Left ventricle myocardium inferior (tissue), 1 donor: ENCODE measurements at places on chromosomes 16 and 17.
A peak's percentile ranks its signal among the peaks of the same experiment; 100 is the strongest.

- H3K4me1 ChIP-seq, result no peaks in the 10 kb centered on the region
- H3K27ac ChIP-seq, result no peak overlapping the region
- H3K36me3 ChIP-seq, result no peaks in the 10 kb centered on the region
- no peak overlapping the region for H3K4me3 ChIP-seq
- peaks cover 94% of the 10 kb centered on the region for H3K27me3 ChIP-seq
Observed at GRCh38 chr16:1907226-1907860, 10.9 kb downstream of the HS3ST6 start.

GRCh38 chr17:4950075-4950745 lies 709 bp upstream of the ENO3 start:
- peak; percentile 78 for DNase-seq
- peaks cover 72% of the 10 kb centered on the region for H3K4me1 ChIP-seq
- peak overlapping the region; percentile 99 for H3K4me3 ChIP-seq
- no peaks in the 10 kb centered on the region for H3K27me3 ChIP-seq
- H3K27ac ChIP-seq, result peak overlapping the region; percentile 100
- H3K36me3 ChIP-seq, result peaks cover 16% of the 10 kb centered on the region

GRCh38 chr17:36647636-36648035 lies 46.3 kb downstream of the MRM1 start:
- no peak for DNase-seq
- no peaks in the 10 kb centered on the region for H3K36me3 ChIP-seq
- H3K27ac ChIP-seq, result no peak overlapping the region
- no peak overlapping the region for H3K4me3 ChIP-seq
- H3K27me3 ChIP-seq, result peaks cover 97% of the 10 kb centered on the region

DNA sequence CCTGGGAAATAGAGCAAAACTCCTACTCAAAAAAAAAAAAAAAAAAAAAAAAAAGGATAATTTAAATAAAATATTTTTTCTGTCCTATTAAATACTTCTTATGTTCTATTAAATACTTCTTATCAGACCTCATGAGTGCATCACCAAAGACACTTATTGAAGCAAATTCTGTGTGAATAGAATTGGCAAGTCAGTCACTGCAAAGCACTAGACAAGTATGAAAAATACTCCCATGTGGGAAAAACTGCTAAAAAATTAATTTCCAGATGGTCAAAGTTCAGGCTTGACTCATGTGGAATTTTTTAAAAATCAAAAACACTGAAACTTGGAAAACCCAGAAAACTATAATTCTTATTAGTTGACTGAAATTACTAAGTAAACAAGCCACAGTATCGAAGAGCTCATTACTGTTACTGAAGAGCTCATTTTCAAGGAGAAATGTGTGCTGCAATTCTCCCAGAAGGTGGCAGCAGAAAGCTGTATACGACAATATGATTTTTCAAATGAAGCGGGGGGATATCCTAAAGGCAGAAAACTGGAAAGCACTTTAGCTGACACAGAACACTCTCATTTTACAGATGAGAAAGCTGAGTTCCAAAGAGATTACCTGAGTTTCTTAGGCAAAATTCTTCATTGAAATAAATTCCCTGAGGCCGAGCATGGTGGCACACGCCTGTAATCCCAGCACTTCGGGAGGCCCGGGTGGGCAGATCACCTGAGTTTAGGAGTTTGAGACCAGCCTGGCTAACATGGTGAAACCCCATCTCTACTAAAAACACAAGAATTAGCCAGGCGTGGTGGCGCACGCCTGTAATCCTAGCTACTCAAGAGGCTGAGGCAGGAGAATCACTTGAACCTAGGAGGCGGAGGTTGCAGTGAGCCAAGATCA lies 15.9 kb upstream of the FBXO47 start:
- H3K4me1 ChIP-seq, result no peaks in the 10 kb centered on the region
- H3K36me3 ChIP-seq, result no peaks in the 10 kb centered on the region
- H3K27me3 ChIP-seq, result no peaks in the 10 kb centered on the region
- H3K27ac ChIP-seq, result peak overlapping the region; percentile 70
- no peak overlapping the region for H3K4me3 ChIP-seq

DNA sequence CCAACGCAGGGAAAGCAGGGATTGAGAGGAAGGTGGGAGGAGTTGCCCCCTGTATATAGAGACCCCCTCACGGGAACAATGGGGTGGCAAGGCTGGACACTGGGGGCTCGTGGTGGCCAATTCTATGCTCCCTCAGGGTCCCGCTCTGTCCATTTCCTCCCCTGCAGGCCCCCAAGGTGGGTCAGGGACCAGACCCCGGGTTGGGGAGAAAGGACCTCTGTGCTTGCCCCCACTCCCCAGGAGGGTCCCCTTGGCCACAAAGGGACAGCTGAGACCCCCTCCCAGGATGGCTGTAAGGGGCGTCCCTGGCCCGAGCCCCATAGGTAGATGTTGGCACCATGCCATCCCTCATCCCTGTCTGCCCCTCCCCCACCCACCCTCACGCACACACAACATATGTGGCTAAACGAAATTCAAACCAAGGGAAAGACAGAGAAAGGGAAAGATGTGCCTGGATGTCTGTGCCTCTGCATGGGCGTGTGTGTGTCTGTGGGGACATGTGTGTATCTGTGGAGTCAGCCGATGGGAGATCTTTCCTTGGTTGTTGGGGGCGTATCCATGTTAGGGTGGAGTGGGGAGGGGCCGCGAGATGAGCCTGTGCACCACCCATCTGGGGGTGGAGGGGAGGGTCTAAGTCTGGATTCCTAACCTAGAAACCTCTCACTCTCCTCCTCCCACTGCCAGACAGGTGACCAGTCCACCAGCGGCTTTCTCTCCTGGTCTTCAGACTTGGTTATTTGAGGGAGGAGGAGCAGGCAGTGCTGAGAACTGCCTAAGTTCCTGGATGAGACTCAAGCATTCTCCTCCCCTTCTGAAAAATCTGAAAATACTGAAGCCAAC lies 642 bp upstream of the NEUROD2 start:
- H3K4me1 ChIP-seq, result peaks cover 41% of the 10 kb centered on the region
- H3K4me3 ChIP-seq, result no peak overlapping the region
- peaks cover 100% of the 10 kb centered on the region for H3K27me3 ChIP-seq
- DNase-seq, result no peak

DNA sequence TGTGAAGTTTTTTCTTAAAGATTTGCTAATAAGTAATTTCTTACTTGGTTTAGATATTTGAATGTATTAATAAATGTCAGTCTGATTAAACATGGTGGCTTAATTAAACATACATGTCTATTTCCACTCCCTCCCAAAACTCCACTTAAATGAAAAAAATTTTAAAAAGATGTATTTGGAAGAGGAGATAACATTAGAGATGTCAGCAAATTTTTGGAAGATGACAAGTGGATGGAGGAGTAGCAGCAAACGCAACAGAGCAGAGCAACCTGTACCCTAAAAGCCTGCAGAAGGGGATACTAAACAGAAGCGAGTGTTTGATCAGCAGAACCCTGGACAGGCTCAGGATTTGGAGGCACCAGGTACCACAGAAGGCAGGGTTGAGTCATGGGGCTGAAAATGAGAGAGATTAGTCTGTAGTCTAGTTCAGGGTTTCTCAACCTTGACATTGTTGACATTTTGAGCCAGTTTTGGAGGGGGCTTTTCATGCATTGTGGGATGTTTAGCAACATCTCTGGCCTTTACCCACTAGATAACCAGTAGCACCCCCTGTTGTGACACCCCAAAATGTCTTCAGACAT lies 17.8 kb downstream of the LUC7L3 start:
- no peak overlapping the region for H3K4me3 ChIP-seq
- H3K27me3 ChIP-seq, result no peaks in the 10 kb centered on the region
- DNase-seq, result no peak
- peaks cover 38% of the 10 kb centered on the region for H3K4me1 ChIP-seq
- H3K36me3 ChIP-seq, result peaks cover 44% of the 10 kb centered on the region
